ENCODE measurements at places on chromosomes 2 and 18. TPM values are rescaled to one million over a fixed set of nuclear protein-coding genes. Genes with fewer than 3 reads are reported as not detected.

Gene SLC19A3
- 0.14 TPM for polyA plus RNA-seq

Gene REG1B
- polyA plus RNA-seq, result 1.8 TPM

Gene LRRTM1
- not detected for polyA plus RNA-seq

Gene IKZF2
- 11.3 TPM for polyA plus RNA-seq

Gene CFAP221
- not detected for polyA plus RNA-seq

Gene AKAIN1
- not detected for polyA plus RNA-seq

Gene TRIM43
- not detected for polyA plus RNA-seq

Gene PFN4
- polyA plus RNA-seq, result 0.55 TPM

Gene SMYD1
- 0.04 TPM for polyA plus RNA-seq

Gene ABCB6
- polyA plus RNA-seq, result 24.5 TPM

Gene TUBA4B
- polyA plus RNA-seq, result not detected

Gene UCN
- 1.1 TPM for polyA plus RNA-seq

Gene UNC80
- 0.02 TPM for polyA plus RNA-seq

Gene DNAJB2
- polyA plus RNA-seq, result 47.8 TPM

Gene SUMO1
- polyA plus RNA-seq, result 73.5 TPM

Gene MEIS1
- polyA plus RNA-seq, result 30.4 TPM

Gene DAPL1
- 426 TPM for polyA plus RNA-seq

Gene TPRKB
- 47.6 TPM for polyA plus RNA-seq

Gene DCDC2C
- polyA plus RNA-seq, result not detected

Gene MRPL44
- 8.6 TPM for polyA plus RNA-seq

Gene REG3G
- polyA plus RNA-seq, result not detected

Gene VRK2
- 9.4 TPM for polyA plus RNA-seq

Gene MC5R
- 0.20 TPM for polyA plus RNA-seq
